ENCODE measurements at places on chromosomes 2 and 18.

- DNase-seq, result peak; percentile 18
Observed at GRCh38 chr2:138060301-138060635, 96.0 kb downstream of the HNMT start.

DNA sequence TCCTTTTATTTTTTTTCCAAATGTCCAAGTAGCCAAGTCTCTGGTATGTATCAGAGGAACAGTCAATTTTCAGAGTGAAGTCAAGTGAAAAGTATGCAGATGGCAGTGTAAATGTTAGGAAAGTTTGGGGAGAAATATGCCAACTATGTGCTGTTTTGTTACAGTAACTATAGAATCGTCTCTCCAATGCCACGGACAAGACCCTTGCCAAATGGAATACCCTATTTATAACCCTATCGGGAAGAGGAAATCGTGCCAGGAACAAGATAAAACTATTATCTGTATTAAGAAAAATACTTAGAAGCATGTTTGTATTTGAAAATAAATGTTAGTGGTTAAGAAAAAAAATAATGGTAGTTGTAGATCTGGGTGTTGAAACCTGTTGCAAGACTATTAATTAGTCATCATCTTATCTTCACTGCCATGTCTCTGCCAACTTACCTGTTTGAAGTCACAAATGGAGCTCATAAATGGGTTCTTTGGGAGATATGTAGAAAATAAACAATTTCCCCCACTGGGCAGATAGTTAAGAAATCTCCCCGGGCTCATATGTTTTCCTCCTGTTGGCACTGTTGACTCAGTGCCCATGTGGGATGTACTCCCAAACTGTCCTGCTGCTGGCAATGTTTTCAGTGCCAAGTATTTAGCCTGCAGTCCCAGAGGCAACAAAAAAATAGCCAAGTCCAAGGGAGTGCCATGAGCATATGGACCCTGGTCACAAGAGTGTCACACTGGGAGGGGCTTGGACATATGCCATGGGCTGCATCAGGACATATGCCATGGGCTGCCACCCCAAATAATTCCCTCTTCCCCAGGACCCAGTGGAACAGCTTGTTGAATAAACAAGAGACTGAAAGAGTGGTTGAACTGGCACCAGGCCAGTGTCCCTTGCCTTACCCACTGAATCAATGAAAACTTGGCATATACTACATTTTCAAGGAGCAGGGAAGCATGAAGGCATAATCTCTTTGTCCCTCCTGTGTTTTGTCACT is 366.9 kb downstream of the OSR1 start:
- peak; percentile 89 for DNase-seq

GRCh38 chr2:37575780-37576179 is 95.7 kb downstream of the CDC42EP3 start:
- DNase-seq, result no peak

GRCh38 chr2:102025583-102026267 is 34.0 kb downstream of the IL1R2 start:
- DNase-seq, result no peak

GRCh38 chr2:235921508-235922191 is 246.5 kb downstream of the GBX2 start:
- no peak for DNase-seq

GRCh38 chr2:151570191-151570590 is 160.5 kb downstream of the RIF1 start:
- DNase-seq, result no peak

Data from mucosa of gallbladder (tissue), 1 donor.